ENCODE measurements at places on chromosomes 6 and 20.

DNA sequence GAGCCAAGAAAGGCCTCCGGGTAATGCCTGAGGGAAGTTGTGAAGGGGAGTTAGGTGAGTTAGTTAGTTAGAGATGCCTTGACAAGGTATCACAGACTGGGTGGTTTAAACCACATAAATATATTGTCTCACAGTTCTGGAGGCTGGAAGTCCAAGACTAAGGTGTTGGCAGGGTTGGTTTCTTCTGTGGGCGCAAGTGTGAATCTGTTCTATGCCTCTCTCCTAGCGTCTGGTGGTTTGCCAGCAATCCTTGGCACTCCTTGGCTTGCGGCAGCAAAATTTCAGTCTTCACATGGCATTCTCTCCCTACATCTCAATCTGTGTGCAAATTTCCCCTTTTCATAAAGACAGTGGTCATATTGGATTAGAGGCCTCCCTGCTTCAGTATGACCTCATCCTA lies 29.7 kb upstream of the RANBP9 start:
- DNase-seq = no peak

GRCh38 chr6:12637960-12638641 lies 78.5 kb upstream of the PHACTR1 start:
- DNase-seq = no peak

DNA sequence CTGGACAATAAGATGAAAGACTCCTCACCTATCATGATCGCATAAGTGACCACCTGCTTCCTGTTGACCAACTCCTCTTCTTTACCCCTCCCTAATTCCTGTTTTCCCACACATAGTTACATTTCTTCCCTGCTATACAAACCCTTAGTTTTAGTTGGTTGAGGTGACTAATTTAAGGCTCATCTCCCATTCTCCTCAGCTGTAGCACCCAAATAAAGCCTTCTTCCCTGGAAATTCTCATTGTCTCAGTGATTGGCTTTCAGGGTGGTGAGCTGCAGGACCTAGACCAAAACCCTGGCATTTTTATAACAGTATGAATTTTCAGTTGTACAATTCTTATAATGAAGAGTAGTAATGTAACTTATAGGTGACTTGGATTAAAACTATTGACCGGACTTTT lies 2.1 kb downstream of the FKBP1C start:
- no peak for DNase-seq

- DNase-seq = peak; percentile 42
Observed at GRCh38 chr6:27838945-27839625, 73.1 kb downstream of the OR2B2 start.

- DNase-seq = no peak
Observed at GRCh38 chr20:5735845-5736510, 14.2 kb upstream of the SHLD1 start.

DNA sequence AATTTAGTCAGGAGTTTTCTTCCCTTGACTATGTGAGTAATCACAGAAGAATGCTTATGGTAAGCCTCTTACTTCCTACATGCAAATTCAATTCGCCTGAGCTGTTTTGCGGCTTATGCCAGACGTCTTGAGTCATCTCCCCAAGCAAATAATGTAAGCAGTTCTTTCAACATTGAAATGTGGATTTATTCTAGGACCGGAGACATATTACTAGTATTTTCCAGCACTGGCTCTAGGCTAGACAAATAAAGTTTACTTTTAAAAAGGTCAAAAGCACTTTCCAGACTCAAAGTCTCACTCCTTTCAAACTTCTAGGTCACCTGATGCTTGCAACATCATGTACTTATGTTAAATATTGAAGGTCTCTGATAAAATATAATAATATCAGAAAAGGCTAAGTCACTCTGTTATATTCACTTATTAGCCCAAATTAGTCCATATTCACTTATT lies 38.1 kb upstream of the NOX3 start:
- DNase-seq = no peak

- no peak for DNase-seq
Observed at GRCh38 chr6:134585517-134585873, 267.6 kb upstream of the SGK1 start.

DNA sequence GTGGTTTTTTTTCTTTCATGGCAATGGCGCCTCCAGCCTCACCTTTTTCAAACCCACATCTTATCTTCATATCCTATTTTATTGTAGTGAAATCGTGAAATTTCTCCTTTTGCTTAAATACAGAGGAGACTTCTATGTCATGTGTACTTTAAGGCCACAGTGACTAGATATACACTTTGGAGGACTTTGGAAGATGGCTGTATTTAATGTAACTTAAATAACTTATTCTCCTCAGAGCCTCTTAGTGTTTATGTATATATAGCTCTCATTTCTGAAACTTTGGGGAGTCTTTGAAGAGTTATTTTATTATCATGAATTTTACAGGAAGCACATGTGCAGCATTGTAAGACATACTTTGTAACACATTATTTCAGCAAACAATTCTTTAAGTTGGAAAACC lies 968 bp downstream of the LAMA2 start:
- DNase-seq = no peak

GRCh38 chr6:103699769-103700168 lies 1160.0 kb downstream of the HACE1 start:
- no peak for DNase-seq

DNA sequence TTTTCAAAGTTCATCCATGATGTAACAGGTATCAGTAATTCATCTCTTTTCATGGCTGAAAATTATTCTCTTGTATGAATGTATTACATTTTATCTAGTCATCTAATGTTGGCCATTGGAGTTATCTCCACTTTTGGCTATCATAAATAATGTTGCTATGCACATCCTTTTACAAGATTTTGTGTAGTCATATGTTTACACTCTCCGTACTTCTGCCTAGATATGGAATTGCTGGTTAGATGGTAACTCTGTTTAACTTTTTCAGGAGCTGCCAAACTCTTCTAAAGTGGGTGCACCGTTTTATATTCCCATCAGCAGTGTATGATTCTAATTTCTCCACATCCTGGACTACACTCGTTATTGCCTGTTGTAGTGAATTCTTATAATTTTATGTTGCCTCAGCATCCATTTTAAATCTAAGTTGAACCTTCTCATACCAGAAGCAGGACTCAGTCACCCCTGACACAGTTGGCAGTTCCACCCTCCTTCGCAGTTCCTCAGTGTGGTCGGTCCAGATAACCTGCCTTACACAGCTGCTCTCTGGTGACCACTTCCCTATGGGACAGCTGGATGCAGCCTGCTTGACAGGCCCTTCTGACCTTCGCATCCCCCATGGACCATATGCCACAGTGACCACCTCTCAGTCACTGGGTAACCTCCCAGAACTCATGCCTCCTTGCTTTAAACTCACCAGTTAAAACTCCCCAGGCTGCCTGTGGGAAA lies 33.9 kb downstream of the KIZ start:
- no peak for DNase-seq

DNA sequence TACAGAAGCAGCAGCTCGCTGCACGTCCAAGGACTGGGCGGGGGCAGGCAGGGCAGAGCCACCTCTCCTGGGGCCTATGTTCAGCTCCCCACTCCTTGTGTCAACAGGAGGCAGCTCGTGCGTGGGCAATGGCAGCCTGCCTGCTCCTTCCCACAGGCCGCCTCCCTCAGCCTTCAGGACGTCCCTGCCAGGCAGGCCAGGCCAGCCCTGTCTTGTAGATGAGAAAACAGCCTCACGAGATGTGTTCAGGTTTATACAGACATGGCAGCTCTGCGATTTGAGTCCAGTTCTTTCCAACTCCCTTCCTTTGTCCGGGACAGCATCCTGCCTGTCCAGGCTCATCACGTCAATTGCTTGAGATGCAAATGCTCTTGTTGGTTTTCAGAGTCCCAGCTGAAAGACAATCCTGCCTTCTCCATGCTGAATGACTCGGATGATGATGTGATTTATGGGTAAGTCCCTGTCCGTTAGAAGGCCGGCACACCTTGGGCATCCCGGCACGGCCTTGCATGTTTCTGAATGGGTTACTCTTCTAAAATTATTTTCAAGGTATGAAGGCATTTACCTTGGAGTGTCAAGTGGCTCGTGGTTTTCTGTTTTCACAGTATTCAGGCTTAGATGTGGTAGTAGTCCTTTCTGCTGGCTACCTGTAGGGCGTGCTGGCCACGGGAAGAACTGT lies 13.5 kb downstream of the DYNLT1 start:
- no peak for DNase-seq

- DNase-seq = no peak
Observed at GRCh38 chr6:112591329-112591728, 244.2 kb downstream of the RFPL4B start.

DNA sequence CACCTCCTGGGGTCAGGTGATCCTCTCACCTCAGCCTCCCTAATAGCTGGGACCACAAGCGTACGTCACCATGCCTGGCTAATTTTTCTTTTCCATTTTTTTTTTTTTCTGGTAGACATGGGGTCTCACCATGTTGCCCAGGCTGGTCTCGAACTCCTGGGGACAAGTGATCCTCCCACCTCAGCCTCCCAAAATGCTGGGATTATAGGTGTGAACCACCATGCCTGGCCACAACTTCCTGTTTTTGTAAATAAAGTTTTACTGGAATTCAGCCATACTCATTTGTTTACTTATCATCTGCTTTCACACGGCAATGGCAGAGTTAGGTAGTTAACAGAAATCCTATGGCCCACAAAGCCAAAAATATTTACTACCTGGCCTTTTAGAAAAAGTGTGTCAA lies 7.8 kb upstream of the RUNX2 start:
- DNase-seq = no peak

DNA sequence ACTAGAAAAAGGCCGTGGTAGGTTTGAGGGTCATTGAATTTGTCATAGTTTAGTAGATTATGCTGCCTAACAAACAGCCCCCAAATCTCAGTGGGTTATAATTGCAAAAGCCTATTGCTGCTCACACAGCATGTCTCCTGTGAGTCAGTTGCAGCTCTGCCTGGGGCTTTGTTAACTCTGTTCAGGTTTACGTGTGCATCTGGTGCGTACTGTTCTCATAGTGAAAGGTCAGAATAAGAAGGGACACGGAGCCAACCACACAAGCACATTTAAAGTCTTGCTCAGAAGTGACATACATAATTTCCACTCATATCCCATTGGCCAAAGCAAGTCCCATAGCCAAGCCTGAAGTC lies 48.1 kb upstream of the BMP2 start:
- no peak for DNase-seq

- DNase-seq = no peak
Observed at GRCh38 chr20:41299899-41300298, 17.6 kb downstream of the ZHX3 start.

- DNase-seq = no peak
Observed at GRCh38 chr6:30481211-30481964, 7.9 kb upstream of the HLA-E start.

DNA sequence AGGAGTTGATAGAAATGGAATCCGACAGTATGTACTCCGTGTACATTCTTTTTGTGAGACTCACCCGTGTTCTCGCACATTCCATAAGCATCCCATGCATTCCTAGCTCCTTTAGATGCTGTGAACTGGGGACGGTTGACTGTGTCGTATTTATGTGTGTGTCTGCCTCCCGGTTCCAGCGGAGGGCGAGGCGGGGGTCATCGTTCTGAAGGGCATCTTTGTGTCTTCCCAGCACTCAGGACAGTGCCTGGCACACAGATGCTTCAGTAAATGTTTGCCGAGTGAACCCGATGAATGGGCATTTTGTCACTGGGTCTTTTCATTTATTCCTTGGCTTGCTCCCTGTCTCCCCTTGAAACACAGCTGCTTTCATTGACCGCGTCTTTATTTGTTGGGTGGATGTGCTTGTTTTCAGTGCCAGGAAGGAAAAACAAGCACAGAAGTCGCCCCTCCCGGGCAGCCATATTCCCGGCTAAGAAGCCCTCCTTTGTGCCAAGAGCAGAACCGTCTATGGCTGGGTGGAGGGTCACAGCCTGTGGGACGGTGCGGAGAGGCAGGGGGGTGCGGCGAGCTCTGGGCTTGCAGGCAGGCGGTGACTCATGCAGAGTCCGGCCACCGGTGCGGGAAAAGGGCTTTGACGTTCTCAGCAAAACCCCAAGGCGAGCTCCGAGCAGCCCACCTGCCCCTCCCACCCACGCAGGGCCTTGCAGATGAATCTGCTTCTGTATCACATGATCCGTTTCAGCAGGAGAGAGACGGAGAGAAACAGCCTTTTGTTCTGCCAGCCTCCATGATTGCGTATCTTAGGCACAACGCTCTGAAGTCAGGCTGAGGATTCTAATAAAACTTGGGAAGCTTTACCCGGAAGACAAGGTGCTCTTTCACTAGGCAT lies 11.2 kb upstream of the PSMG4 start:
- DNase-seq = no peak

DNA sequence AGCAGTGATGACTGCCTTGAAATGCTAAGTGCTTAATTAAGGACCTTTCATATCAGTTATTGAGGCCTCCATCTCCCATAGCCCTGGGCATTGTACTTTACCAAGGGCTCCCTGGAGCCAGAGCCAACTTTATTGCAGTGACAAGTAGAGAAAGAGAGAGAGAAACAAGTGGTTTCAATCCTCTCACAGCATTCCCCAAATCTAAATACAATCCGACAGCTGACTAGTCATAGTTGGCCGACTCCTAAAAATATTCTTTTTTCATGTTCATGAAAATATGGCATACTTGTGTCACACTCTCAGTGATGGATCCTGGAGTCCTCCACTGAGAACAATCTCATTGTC lies 127.0 kb upstream of the TFAP2D start:
- no peak for DNase-seq

DNA sequence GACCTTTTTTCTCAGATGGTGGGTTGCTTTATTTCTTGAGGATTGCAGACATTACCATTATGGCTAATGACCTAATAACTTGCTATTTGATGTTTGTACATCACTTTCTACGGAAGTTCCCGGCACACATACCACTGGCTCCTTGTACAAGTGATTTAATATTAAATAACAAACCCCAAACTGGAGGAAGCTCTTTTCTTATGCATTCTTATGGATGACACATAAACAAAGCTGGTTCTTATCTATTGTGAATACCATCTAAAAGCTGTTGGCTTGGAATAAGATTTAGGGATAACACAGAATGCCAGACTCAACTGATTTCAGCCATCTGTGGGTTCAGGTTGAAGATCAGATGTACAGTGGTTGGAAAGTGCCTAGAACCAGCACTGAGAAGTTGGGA lies 272.6 kb downstream of the TSHZ2 start:
- DNase-seq = no peak

DNA sequence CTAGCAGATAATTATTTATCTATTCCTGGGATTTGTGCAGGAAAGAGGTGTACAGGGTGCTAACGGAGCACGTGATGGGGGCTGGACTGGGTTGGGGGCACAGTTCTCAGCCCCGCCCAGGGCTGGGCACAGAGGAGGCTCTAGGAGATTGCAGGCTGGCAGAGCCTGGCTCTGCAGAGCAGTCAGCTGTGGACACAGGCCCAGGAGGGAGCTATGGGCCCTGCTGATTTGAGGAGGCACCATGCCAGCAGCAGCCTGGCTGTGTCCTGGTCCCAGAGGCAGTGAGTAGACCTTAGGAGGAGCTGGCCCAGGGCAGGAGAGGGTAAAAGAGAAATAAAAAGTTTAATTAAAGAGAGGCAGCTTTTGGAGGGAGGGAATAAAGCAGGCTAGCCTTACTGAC lies 19.3 kb downstream of the MAFB start:
- no peak for DNase-seq

DNA sequence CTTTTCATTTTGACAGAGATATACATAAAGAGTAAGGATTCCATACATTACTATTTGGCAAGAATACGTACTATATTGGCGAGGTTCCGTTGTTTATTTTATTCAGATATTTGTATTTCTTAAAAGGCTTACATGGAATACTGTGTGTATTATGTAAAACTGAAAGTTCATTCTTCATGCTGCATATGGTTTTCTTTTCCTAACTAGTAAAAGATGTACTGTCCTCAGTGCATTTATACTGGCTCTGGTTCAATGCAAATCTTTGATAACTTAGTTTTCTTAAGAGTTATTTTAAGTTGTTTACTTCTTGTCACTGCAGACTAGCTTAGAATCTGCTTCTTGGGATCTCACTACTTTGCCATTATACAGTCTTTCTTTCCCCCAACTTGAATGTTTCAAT lies 42.0 kb downstream of the ADGRB3 start:
- no peak for DNase-seq
